ENCODE measurements at places on chromosomes 2 and 18.

GRCh38 chr2:100658017-100658416 lies 95.2 kb downstream of the PDCL3 start:
- DNase-seq = no peak

DNA sequence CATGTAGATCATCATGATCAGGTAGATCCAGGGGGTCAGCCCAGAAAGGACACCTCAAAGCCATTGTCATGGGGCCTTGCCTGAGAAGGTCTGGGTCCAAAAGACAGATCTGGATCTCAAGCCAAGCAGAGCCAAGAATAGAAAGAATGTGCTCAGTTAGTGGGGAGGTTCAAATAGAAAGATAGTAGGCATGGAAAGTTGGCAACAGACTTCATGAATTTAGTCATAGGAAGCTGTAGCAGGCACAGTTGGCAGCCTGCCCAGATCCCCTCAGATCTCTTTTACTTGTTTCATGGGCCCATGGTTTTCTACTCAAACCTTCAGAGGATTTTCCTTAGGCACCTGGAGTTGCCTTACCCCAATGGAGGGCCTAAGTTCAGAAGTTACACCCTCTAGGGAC lies 767.0 kb downstream of the SLC4A3 start:
- no peak for DNase-seq

DNA sequence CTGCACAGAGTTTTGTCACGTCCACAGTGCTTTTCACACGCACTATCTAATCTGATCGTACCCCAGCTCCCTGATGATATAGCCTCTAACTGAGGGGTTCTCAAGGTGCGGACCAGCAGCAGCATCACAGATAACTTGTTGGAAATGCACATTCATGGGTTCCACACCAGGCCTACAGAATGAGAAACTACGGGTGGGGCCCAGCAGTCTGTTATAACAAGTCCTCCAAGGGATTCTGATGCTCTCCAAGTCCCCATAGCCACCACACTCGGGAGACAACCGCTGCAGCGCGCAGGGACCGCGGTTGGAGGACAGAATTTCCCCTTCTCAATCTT lies 745 bp upstream of the BZW1 start:
- no peak for DNase-seq

GRCh38 chr2:47203995-47204394 lies 48.9 kb upstream of the STPG4 start:
- DNase-seq = no peak

- no peak for DNase-seq
Measured at GRCh38 chr2:12950957-12951656, 234.4 kb downstream of the TRIB2 start.
